CD4-positive, alpha-beta T cell (primary cell): ENCODE measurements at places on chromosomes 3 and 15. TPM values are rescaled to one million over a fixed set of nuclear protein-coding genes. Genes with fewer than 3 reads are reported as not detected.

SLC25A36 gene
- total RNA-seq: 171 TPM

TMEM202 gene
- not detected for total RNA-seq

MB21D2 gene
- total RNA-seq: 0.78 TPM

AHSG gene
- total RNA-seq: not detected

CPLX3 gene
- 0.53 TPM for total RNA-seq

SCAPER gene
- total RNA-seq: 41.2 TPM

MST1R gene
- total RNA-seq: 0.55 TPM

CACNA2D2 gene
- 2.5 TPM for total RNA-seq

STAC gene
- not detected for total RNA-seq

GRCh38 chr3:172595664-172596393 lies 72.6 kb upstream of the TNFSF10 start:
- DNase-seq: peak; percentile 82

DNA sequence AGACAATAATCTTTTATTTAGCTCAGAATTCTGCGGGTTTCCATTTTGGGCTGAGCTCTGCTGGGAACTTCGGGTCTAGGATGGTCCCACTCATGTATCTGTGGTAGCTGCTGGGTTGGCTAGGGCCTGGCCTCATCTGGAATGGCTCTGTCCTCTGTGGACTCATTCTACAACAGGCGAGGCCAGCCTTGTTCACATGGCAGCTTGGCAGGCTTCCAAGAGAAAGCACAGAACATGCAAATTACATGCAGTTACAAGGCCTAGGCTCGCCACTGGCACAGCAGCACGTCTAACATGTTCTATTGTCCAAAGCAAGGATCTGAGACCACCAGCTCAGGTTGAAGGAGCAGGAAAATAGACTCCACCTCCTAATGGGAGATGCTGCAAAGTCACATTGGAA lies 431.4 kb downstream of the PDCD6IP start:
- no peak for DNase-seq

GRCh38 chr15:72197041-72197459 lies 537 bp downstream of the GRAMD2A start:
- DNase-seq: no peak

- DNase-seq: no peak
Measured at GRCh38 chr15:68580883-68581155, 2.0 kb downstream of the CORO2B start.

GRCh38 chr3:137709011-137709601 lies 55.0 kb upstream of the SOX14 start:
- no peak for DNase-seq

DNA sequence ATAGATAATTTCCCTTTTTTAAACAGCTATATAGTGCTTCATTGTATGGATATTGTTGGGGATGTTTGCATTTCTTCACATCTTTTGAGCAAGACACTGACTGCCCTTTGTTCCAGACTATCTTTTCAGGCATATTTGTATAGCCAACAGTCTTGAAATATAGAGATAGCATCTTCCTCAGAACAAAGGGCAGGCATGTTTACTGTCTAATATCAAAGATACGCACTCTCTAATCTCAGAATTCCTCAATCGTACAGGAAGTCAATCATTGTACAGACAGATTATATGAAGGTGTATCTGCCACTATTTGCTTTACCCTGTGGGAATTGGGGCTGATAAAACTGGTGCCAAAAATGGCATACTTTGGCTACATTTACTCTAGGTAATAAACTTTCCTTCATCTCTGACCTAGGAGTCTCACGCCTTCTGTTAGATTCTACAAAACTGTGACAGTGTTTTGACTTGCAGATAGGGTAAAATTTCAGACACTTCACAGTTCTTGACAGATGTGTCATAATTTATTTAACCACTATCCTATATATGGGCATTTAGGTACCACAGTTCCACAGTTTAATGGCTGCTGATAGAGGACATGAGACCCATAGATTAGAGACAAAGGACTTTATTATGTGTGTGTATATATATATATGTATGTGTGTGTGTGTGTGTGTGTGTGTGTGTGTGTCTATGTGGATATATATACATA lies 321.0 kb downstream of the IGSF11 start:
- DNase-seq: no peak

- DNase-seq: peak; percentile 9
Measured at GRCh38 chr3:126197854-126198584, 17.6 kb upstream of the ALDH1L1 start.

GRCh38 chr15:78167227-78167888 lies 18.2 kb downstream of the IDH3A start:
- DNase-seq: no peak

DNA sequence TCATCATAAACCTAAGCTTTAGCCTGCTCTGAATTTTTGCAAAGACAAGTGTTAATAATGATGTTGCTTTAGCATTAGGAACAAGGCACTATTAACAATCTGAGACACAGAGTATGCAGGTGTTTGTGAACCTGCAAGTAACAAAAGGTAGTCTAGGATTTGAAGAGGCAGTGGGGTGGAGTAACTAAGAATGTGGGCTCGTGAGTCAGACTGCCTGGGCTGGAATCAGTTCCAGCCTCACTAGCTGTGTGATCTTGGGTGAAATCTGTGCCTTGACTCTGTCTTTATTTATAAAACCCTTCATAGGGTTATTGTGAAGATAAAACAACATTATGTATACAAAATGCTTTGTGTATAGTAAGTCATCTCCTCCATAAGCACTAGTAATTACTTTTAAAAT lies 610.6 kb upstream of the CFAP20DC start:
- no peak for DNase-seq

DNA sequence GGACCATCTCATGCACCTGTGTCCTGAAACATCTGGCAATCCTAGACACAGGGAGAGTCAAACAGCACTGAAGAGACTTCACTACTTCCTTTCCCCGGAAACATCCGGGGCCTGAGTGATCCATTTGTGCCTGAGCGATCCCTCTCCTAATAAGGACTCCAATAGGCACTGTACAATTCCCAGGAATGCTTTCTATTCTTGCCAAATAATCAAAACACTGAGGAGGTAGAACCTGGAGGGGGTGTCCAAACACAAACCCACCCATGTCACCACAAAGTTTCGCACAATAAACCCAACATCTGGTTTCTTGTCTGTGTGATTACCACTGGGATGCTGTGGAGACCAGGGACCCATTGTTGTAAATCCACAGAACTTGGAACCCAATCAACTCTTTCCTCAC lies 205.0 kb downstream of the OPA1 start:
- DNase-seq: no peak

DNA sequence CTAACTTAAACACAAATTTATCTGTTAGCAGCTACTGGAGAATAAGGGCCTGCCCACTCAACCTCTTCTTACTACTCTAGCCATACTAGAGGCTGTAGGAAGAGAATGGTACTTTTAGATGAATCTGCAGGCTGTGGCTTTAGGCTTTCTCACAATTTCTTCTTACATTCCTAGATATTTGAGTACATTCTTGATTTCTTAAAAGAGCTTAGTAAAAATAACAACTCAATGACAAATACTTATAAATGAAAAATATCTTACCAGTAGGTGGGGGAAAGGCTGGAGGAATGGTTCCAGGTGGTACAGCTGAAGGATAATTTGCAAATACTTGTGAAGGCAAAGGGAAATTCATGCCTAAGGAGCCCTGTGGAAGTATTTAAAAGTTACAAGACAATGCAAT lies 92.9 kb upstream of the GK5 start:
- DNase-seq: no peak

DNA sequence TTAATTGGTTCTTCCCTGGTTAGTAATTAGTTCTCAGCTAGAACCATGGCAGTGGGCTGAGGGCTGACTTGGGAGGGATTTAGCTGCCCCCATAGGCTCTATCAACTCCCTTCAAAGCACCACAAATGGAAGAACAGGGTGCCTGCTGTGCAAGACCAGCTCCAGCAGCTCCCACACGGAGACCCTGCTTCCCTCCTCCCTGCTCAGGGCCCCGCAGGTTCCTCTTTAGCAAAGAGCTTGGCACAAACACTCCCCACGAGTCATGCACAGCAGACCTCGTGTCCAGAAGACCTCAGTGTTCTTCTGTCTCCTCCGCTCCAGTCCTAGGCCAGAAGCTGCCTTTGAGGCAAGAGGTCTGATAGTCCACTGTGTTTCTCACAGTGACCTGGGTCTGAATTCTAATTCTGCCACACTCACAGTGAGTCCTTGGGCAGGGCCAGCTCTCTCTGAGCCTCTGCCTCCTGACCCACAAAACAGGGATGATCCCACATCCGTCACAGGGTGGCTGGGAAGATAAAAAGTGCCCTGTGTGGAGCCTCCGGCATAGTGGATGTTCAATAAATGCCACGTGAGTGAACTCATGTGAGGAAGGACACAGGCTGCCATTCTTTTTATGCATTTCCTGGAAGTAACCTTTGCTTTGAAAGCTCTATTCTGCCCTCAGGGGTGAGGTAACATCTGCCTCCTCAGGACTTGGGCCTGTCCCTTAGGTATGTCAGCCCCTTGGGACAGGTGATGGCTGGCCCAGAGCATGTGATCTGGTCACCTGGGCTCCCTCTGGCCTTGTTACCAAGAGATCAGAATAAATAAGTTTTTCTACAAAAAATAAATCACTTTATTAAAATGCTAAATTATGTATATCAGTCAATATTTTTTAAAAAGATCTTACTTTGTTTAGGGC lies 7.6 kb downstream of the RAB6B start:
- no peak for DNase-seq

- no peak for DNase-seq
Measured at GRCh38 chr3:125507128-125507527, 12.9 kb downstream of the SNX4 start.

DNA sequence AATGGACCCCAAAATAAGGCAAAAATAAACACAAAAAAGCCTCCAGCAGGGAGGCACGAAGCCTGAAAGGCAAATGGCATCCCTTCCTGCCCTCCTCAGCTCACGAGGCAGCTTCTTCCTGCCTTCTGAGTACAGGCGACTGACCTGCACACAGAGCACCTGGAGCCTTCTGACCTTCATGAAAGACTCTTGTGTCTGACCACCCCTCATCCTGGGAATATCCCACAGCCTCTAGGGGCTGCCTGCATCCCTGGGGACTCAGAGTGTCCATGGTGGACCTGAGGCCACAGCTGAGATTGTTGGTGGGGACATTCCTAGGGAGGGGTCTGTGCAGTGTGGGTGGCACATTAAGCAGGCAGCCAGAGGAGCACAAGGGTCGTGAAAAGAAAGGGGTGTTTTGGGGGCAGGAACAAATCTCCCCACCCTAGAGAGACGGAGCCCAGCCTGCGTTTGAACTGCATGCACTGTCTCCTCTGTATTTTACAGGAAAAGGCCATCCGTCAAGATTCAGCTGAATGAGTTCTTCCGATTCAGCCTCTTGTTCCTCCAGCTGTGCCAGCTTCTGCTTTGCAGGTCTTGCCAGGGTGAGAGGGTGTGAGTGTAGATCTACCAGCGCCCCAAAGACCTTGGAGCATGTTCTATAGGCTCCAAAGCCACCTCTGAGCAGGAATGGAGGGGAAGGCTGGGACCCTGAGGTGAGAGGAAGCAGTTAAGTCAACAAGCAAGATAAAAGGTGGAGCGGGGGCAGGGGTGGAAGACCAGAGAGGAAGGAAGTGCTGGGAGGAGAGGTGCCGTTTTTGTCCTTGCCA lies 80.4 kb upstream of the MEF2A start:
- DNase-seq: no peak

DNA sequence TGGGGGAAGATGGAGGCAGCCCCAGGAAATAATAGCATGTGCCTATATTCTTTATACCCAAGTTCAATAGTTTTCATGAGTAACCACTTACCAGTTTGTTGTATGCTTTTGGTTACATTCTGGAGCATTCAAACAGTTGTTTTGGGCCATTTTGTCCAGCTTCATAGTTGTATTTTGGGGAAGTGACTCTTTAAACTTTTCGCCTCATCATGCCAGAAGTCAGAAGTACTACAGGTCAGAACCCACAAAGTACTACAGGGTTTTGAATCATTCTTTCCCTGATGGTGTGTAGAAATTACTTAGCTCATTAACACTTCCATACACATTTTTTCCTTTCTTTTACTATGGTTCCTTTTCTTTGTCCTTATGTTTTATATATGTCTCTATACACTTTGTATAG lies 210.6 kb downstream of the ARPP21 start:
- DNase-seq: no peak

GRCh38 chr3:94647131-94647530 lies 584.3 kb downstream of the NSUN3 start:
- no peak for DNase-seq
